ENCODE measurements at places on chromosomes 1 and 21. TPM values are rescaled to one million over a fixed set of nuclear protein-coding genes. Genes with fewer than 3 reads are reported as not detected.

Gene ELF3
- 3.7 TPM for total RNA-seq

Gene LCA5L
- not detected for total RNA-seq

GRCh38 chr1:40281853-40282252 is 23.8 kb downstream of the ZMPSTE24 start:
- DNase-seq, result no peak

GRCh38 chr1:199122532-199123311 is 483.9 kb downstream of the PTPRC start:
- DNase-seq, result no peak

- DNase-seq, result no peak
These were observed 6.4 kb downstream of the IL12RB2 start for GRCh38 chr1:67313934-67314671.

- DNase-seq, result no peak
These were observed 3.1 kb downstream of the DNM3 start for GRCh38 chr1:171844381-171844780.

GRCh38 chr1:237012788-237013383 is 8.6 kb upstream of the MT1HL1 start:
- no peak for DNase-seq

Gene NPHS2
- not detected for total RNA-seq

- DNase-seq, result no peak
These were observed 86.5 kb upstream of the CTTNBP2NL start for GRCh38 chr1:112309499-112309898.

- DNase-seq, result no peak
These were observed 19.3 kb downstream of the TEX38 start for GRCh38 chr1:46690931-46691421.

Gene OPN3
- 8.8 TPM for total RNA-seq

DNA sequence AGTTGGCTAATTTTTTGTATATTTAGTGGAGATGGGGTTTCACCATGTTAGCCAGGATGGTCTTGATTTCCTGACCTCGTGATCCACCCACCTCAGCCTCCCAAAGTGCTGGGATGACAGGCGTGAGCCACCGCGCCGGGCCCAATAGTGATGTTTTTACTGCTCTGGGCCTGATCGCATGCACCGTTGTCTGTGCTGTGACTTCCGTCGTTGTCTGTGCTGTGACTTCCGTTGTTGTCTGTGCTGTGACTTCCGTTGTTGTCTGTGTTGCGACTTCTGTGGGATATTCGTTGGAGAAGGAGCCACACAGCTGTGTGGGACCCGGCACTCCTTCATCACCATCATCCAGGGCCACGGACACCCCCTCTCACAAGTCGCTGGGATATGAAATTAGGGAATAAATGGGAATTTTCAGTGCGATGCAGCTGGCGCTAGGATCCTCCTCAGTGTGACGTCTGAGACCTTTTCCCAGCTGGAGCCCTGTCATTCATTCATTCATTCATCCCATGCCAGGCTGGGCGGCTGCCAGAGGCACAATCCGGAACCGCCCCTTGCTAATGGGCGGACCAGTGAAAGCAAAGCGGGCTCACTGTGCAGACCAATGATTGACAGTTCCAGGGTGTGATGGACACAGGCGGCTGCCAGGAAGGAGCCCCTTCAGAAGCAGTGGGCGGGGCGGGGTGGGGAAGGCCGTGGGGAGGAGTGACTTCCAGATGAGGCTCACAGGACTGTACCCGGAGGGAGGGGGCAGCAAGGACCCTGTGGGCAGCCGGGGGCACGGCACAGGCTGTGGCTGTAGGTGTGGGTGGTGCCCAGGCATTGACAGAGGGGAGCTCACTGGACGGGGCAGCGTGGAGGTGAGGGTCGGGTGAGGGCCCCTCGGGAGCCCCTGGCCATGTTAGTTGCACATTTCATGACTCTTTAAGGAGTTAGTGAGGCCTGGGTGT is 48.9 kb downstream of the PRKCZ start:
- no peak for DNase-seq

DNA sequence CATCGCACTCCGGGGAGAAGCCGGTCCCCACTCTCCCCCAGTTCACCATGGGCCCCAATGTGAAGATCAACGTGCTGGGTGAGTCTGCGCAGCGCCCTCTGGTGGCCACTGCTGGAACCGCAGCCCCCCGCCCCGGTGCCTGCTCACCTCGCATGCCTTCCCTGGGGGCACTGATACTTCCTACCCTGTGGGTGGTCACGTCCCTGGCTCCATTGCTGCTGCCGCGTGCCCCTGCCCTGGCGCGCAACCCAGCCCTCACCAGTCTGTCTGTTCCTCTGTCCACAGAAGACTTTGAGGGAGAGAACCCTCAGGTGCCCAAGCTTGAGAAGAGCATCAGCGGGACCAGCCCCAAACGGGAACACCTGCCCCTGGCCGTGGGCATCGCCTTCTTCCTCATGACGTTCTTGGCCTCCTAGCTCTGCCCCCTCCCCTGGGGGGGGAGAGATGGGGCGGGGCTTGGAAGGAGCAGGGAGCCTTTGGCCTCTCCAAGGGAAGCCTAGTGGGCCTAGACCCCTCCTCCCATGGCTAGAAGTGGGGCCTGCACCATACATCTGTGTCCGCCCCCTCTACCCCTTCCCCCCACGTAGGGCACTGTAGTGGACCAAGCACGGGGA is 7.6 kb downstream of the EFNA3 start:
- peak; percentile 66 for DNase-seq

Gene PFKFB2
- 3.2 TPM for total RNA-seq

GRCh38 chr1:172203902-172204301 is 216.6 kb upstream of the C1orf105 start:
- DNase-seq, result no peak

Gene OLIG2
- not detected for total RNA-seq

- DNase-seq, result peak; percentile 21
These were observed 302.7 kb downstream of the DUSP10 start for GRCh38 chr1:221439008-221439746.

DNA sequence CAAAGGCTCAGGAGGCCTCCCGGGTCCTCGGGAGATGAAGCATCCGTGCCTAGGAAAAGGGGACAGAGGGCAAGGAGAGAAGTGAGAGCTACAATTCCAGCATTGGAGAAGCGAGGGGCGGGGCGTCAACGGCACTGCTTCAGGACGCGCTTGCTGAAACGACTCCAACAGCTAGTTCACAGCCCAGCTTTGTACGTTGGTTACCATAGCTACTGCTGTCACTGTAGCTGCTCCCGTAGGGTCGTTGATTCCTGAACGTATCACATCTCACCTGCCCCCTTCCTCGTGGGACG is 63.1 kb downstream of the TOR1AIP2 start:
- no peak for DNase-seq

GRCh38 chr1:76237211-76237610 is 162.7 kb downstream of the ST6GALNAC3 start:
- DNase-seq, result no peak

Gene CD34
- 0.72 TPM for total RNA-seq

- no peak for DNase-seq
These were observed 132.2 kb downstream of the PTGER3 start for GRCh38 chr1:70915258-70916033.

DNA sequence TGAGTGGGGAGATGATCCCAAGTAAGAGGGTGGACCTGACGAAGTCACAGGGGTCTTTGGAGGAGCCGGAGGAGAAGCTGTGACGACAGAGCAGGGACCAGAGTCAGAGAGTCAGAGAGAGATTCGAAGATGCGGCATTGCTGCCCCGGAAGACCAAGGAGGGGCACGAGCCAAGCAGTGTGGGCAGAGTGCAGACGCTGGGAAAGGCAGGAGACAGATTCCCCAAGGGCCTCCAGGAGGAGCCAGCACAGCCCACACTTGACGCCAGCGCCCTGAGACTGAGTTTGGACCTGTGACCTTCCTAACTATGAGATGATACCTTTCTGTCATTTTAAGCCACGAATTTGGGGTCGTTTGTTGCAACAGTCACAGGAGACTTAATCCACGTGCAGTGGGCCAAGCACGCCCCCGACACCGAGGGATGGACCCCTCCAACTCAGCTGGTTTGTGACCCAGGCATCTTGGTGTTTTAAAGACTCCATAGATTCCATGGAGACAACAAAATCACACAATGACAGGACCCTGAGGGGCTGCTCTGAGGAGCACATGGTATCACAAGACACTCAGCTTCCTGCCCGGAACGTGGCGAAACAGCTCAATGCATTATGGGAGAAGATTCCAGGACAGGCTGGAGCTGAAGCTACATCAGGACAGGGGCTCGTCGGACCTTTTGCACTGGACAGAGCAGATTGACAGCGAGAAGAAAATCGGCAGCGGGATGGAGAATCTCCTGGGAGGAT is 11.0 kb upstream of the TFF1 start:
- DNase-seq, result no peak

GRCh38 chr1:224828691-224829090 is 100.8 kb upstream of the DNAH14 start:
- DNase-seq, result no peak

DNA sequence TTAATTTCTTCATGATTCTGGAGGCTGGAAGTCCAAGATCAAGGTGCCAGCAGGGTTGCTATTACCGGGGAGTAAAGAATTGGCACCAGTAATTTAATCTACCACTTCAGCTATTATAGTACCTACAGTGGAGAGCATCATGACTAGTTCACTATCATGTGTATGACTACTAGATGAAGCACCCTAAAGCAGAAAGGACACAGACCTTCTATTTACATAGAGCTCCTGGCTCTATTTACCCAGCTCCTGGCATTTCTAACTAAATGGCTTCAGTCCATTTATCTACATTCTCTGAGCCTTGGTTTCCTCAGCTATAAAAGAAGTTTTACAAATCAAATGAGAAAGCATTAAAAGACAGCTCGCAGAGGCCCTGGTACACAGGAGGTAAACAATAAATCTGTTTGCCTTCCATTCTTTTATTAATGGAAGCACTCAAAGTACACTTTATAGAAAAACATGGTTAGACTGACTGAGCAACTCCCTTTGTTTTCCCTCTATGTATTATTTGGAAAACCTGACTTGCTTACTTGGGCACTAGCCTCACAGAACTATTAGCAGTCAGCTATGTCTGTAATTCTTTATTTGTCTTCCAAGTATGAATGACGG is 203.0 kb downstream of the SLC35F3 start:
- no peak for DNase-seq

Gene SPRR2F
- total RNA-seq, result not detected

Gene WNT9A
- 0.72 TPM for total RNA-seq

GRCh38 chr1:167876597-167877175 is 37.2 kb downstream of the ADCY10 start:
- DNase-seq, result no peak

DNA sequence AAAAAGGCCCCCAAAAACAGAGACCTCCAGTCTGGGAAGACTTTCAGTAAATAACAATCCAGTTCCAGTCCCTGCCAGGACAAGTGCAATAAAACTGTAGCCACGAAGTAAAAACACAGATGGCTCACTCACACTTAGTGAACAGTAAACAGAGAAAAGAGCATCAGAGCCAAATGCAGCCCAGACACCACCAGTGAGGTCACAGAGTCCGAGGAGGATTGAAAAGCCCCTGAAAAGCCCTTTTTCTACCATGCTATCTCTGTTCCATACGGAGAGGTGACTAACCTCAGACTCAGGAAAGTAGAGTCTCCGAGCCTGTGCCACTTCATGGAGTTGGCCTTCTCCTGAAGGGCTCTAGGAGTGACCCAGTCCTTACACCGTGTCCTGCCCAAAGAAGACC is 84.5 kb downstream of the COLGALT2 start:
- no peak for DNase-seq

Gene ALX3
- total RNA-seq, result not detected

Gene SLAMF1
- total RNA-seq, result 19.4 TPM

DNA sequence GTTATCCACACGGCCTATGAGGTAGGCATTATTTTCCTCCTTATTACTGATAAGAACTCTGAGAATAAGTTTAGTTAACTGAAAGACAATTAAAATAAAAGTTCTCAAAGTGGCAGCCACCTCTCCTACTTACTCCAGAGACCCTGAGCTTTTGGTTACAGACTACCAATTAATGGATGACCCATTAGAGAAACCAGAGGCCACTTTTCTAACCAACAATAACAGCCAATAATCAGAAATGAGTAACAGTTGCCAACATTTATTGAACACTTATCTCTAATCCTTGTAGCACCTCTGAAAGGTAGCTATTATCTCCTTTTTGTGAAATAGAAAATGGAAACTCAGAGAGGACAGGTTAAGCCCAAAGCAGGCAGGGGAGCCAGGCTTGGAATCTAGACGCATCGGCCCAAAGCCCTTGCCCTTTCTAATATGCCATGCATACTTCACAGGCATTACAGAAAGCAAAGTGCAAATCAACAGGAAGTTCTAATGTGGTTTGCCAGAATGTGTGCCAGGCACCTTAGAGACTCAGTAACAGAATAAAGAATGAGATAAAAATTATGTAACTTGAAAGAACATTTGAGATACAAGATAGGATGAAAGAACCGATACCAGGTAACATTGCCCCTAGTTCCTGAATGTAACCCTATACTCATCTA is 50.0 kb downstream of the BEND5 start:
- DNase-seq, result no peak

Gene SGIP1
- not detected for total RNA-seq

Gene CLEC20A
- not detected for total RNA-seq

DNA sequence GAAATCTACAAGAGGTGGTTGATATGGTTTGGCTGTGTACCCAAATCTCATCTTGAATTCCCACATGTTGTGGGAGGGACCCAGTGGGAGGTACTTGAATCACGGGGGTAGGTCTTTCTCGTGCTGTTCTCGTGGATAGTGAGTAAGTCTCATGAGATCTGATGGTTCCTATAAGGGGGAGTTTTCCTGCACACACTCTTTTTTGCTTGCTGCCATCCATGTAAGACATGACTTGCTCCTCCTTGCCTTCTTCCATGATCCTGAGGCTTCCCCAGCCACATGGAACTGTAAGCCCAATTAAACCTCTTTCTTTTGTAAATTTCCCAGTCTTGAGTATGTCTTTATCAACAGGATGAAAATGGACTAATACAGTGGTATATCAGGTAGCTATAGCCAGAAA is 5.2 kb upstream of the VWA5B1 start:
- no peak for DNase-seq

DNA sequence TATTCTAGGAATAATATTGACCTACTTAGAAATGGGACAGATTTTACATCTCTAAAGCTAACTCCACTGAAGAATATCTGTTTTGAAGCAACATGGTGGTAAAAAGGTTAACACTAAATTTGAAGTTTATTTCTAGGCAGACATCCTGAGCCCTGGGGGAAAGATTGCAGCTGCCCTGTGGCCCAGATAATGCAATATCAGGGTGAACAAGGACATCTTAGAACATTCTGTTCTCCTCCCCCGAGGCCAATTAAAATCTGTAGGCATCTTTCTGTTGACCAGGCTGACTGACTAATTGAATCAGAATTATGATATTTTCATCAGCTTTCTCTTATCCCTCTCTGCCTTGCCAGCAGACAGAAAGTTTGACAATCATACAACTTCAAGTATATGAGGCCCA is 149.8 kb upstream of the DUSP10 start:
- no peak for DNase-seq

DNA sequence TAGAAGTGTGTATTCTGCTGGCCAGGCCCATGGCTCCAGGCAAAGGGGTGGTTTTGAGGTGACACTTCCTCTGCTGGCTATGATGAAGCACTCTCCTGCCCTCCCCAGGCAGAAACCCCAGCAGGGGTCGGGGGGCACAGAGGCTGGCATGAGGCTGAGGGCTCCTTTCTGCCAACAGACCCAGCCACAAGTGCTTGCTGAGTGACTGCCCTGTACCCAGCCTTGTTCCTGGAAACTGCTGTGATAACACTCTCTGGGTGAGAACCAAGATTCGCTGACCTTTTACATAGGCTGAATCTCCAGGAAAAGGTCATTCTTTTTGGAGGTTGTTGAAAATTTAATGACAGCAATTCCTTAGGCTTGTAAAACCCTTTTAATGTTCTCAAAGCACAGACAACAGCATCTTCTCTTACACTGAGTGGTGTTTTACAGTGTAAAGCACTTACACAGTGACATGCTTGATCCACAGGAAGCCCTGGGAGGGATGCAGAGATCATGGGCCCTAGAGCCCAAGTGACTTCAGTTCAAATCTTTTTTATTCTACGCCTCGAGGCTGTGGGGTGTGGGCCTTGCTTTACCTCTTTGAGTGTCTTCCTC is 155.5 kb upstream of the FGGY start:
- DNase-seq, result no peak

Measured in T-cell (primary cell).